ENCODE measurements at places on chromosomes 7 and 10. TPM values are rescaled to one million over a fixed set of nuclear protein-coding genes. Genes with fewer than 3 reads are reported as not detected.

Gene WNT2
- total RNA-seq = not detected

Gene COBL
- 63.9 TPM for total RNA-seq

DNA sequence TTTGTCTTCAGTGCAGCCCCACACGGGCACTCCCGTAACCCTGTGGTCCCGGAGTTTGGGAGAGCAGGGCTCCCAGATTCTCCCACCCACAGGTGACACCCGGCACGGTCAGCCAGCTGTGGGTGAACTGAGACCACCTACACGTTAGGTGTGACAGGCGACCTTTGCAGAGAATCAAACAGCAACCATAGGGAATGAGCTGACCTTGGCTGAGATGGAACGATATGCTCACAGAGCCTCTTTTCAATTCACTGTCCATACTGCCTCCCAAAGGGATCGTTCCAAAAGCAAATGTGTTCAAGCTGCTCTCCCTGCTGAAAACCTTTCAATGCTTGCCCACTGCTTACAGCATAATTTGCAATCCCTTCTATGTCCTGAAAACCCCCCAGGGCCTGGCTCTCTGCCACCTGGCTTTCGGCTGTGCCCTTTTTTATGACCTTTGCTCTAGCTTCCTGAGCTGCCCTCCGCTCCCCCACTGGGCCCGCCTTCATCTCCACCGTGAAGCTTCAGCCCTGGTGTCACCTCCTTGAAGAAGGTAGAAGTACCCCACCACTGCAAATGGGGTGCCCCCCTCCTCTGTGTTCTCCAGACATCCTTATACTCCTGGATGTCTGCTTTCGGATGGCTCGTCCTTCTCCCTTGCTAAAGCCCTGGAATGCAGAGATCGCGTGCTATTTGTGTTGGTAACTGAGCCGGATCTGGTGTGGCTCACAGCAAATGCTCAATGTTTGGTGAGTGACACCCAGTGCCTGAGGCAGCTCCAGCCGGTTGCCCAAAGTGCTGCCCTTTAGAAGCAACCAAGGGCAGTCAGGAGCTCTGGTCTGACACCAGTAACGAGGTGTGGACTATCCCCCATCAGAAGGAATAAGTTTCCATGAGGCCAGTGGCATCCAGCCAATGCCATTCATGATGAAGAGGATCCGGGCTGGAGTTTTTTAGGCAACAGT lies 90.4 kb downstream of the KIAA1549 start:
- no peak overlapping the region for H3K27ac ChIP-seq
- peak; percentile 44 for DNase-seq
- peaks cover 24% of the 10 kb centered on the region for H3K36me3 ChIP-seq
- H3K27me3 ChIP-seq = no peaks in the 10 kb centered on the region

DNA sequence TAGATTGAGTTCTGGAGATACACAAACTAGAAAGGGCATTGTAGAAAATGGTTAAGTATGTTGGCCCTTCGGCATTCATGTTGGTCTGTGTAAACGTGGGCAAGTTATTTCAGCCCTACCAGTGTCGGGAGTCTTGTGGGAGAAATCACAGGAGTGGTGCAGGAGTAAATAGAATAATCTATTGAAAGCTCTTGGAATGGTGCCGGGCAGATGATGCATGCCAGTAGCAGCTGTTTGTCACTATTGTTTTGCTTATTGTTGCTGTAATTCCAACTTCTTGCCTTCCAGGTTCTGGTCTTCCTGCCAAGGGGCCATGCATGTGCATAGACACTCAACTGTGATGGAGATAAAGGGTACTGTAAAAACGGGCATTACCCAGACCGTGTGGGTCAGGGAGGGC lies 259.4 kb downstream of the CAMK1D start:
- H3K27me3 ChIP-seq = no peaks in the 10 kb centered on the region
- DNase-seq = no peak
- H3K4me1 ChIP-seq = peaks cover 16% of the 10 kb centered on the region
- no peak overlapping the region for H3K4me3 ChIP-seq
- no peaks in the 10 kb centered on the region for H3K36me3 ChIP-seq

GRCh38 chr7:130922206-130923112 lies 188.5 kb upstream of the KLF14 start:
- H3K36me3 ChIP-seq = peaks cover 13% of the 10 kb centered on the region
- peaks cover 97% of the 10 kb centered on the region for H3K4me1 ChIP-seq
- no peak overlapping the region for H3K4me3 ChIP-seq
- H3K27me3 ChIP-seq = no peaks in the 10 kb centered on the region
- DNase-seq = no peak

DNA sequence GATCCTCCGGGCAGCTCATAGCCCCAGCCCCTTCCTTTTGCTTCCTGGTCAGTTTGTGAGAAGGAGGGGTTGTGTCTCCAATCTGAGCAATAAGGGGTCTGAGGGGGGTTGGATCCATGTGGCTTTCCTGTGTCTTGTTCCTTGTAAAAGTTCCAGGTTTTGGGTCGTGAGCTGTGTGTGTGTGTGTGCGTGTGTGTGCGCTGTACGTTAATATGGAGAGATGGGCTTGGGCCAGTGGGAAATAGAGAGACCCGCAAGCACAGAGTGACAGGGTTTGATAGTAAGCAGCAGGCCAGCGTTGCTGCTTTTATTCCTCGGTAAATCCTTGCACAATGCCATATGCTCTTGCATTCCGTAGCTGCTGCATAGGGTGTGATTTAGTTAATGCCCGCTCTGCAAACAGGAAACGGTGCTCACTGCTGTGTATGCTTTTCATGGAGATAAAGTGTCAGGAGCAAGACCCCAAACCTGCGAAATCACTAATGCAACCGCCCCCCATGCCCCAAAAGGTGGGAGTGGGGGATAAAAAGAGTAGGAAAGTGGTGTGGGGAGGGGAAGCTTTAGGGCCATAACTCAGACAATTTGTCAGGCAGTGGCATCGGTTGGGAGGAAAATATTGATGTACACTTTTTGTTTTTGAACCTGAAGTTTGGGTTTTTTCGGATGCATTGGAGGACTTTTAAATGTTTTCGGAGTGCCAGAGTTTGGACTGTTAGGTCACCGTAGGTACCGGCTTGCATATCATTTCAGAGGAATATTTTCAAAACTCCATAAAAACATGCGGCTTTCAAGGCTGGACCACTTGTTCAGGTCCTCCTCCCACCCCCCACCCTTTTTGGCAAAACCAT lies 108.7 kb downstream of the TCF7L2 start:
- H3K36me3 ChIP-seq = no peaks in the 10 kb centered on the region
- DNase-seq = peak; percentile 87
- H3K4me3 ChIP-seq = peak overlapping the region; percentile 11
- H3K27me3 ChIP-seq = no peaks in the 10 kb centered on the region
- H3K27ac ChIP-seq = peak overlapping the region; percentile 81

- no peak for DNase-seq
- H3K27me3 ChIP-seq = no peaks in the 10 kb centered on the region
- H3K4me3 ChIP-seq = no peak overlapping the region
- no peak overlapping the region for H3K27ac ChIP-seq
- H3K4me1 ChIP-seq = no peaks in the 10 kb centered on the region
- no peaks in the 10 kb centered on the region for H3K36me3 ChIP-seq
Measured at GRCh38 chr7:98555403-98555802, 61.7 kb upstream of the NPTX2 start.

- H3K4me3 ChIP-seq = no peak overlapping the region
- no peaks in the 10 kb centered on the region for H3K36me3 ChIP-seq
- peak overlapping the region; percentile 76 for H3K27ac ChIP-seq
Measured at GRCh38 chr10:69333205-69333604, 54.9 kb downstream of the HK1 start.

- no peak overlapping the region for H3K27ac ChIP-seq
- H3K36me3 ChIP-seq = no peaks in the 10 kb centered on the region
- H3K27me3 ChIP-seq = no peaks in the 10 kb centered on the region
Measured at GRCh38 chr7:144857463-144857862, 21.6 kb upstream of the TPK1 start.

Measured in stomach (tissue), 19 donors.